ENCODE measurements at places on chromosomes 7 and 10.

- H3K4me1 ChIP-seq: no peaks in the 10 kb centered on the region
- H3K27ac ChIP-seq: no peak overlapping the region
- no peaks in the 10 kb centered on the region for H3K27me3 ChIP-seq
- DNase-seq: no peak
- no peaks in the 10 kb centered on the region for H3K36me3 ChIP-seq
These were observed 57.6 kb upstream of the MDFIC start for GRCh38 chr7:114864278-114864677.

GRCh38 chr7:72435366-72435765 lies 23.2 kb upstream of the CALN1 start:
- H3K36me3 ChIP-seq: peaks cover 4% of the 10 kb centered on the region
- peak overlapping the region; percentile 48 for H3K27ac ChIP-seq
- H3K4me3 ChIP-seq: no peak overlapping the region
- H3K27me3 ChIP-seq: peaks cover 10% of the 10 kb centered on the region

DNA sequence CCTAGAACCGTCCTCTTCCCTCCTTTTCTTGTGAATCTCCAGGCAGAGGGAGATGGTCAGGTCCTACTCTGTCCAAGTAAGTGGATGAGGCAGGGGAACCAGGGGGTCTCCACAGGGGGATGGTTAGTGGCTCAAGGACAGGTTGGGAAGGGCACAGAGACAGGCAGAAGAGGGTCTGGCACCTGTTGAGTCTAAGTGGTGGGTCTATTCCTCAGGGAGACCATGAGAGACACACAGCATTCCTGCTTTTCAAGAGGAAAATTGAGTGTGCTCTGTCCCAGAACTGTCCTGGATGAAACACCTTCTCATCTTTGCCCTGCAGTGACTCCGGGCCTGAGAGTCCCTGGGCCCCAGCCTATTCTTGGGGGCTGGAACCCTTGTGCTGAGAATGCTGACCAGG lies 184.8 kb upstream of the GALNT17 start:
- no peak overlapping the region for H3K27ac ChIP-seq
- H3K4me1 ChIP-seq: no peaks in the 10 kb centered on the region
- peaks cover 4% of the 10 kb centered on the region for H3K27me3 ChIP-seq
- H3K36me3 ChIP-seq: peaks cover 13% of the 10 kb centered on the region
- H3K4me3 ChIP-seq: no peak overlapping the region

DNA sequence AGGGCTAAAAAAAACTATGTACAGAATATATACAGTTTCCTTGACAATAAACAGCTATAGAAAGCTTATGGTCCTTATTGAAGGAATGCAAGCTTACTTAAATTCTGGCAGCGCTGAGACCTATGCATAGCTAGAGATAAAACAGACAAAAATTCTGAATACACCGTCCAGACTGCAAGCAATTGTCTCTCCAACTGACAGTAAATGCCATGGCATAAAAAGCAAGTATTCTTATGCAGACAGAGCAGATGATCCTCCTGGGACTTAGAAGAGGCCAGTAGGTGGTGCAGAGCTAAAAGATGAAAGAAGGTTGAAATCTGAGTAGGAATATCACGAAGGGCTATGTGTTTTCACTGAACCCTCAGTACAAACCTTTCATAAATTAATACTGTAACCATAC lies 157.0 kb upstream of the CACNA2D1 start:
- DNase-seq: no peak
- peaks cover 11% of the 10 kb centered on the region for H3K4me1 ChIP-seq
- H3K27ac ChIP-seq: no peak overlapping the region
- H3K4me3 ChIP-seq: no peak overlapping the region
- no peaks in the 10 kb centered on the region for H3K27me3 ChIP-seq
- H3K36me3 ChIP-seq: no peaks in the 10 kb centered on the region

DNA sequence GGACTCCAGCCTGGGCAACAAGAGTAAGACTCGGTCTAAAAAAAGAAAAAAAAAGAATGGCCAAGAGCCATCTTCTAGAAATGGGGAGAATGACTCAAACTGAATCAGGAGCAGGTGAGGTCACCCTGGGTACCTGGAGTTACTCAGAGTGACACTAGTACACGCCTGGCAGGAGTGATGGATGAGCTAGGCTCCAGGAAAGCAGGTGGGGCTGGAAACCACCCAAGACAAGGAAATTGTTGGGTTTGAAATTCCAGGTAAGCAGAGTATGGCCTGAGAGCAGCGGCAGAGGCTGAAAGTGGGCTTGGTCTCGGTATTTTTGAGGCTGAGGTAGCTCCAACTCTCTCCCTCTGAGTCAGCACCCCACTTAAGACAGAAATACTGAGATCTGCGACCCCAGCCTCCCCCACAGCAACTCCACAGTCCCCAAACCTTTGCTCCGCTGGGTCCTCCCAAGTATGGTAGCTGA lies 18.5 kb downstream of the DDIT4 start:
- H3K4me3 ChIP-seq: no peak overlapping the region
- no peak for DNase-seq
- H3K27ac ChIP-seq: no peak overlapping the region
- H3K36me3 ChIP-seq: no peaks in the 10 kb centered on the region
- peaks cover 13% of the 10 kb centered on the region for H3K27me3 ChIP-seq

Data from endothelial cell (in vitro differentiated cells).